ENCODE measurements at places on chromosomes 3 and 15. TPM values are rescaled to one million over a fixed set of nuclear protein-coding genes. Genes with fewer than 3 reads are reported as not detected.

The HEXA gene
- total RNA-seq, result 173 TPM

The GOLGA8J gene
- 1.2 TPM for total RNA-seq

The TMEM39A gene
- total RNA-seq, result 76.5 TPM

The STRIT1 gene
- not detected for total RNA-seq

The C15orf61 gene
- 8.7 TPM for total RNA-seq

The MYRIP gene
- total RNA-seq, result not detected

The VEPH1 gene
- total RNA-seq, result 0.41 TPM

The KLF15 gene
- total RNA-seq, result 0.38 TPM

The CPA3 gene
- 59.7 TPM for total RNA-seq

The SERPINI1 gene
- 8.5 TPM for total RNA-seq

The ZBBX gene
- total RNA-seq, result not detected

The ABI3BP gene
- total RNA-seq, result not detected

The ESYT3 gene
- total RNA-seq, result not detected

The SAMMSON gene
- total RNA-seq, result not detected

The CKMT1A gene
- total RNA-seq, result not detected

The TCF12 gene
- total RNA-seq, result 84.1 TPM

The ARL14 gene
- not detected for total RNA-seq

The EXD1 gene
- total RNA-seq, result not detected
